ENCODE measurements at places on chromosomes 6 and 20.
A peak's percentile ranks its signal among the peaks of the same experiment; 100 is the strongest.

- no peak for DNase-seq
Observed at GRCh38 chr20:11516448-11516847, 401.2 kb upstream of the BTBD3 start.

DNA sequence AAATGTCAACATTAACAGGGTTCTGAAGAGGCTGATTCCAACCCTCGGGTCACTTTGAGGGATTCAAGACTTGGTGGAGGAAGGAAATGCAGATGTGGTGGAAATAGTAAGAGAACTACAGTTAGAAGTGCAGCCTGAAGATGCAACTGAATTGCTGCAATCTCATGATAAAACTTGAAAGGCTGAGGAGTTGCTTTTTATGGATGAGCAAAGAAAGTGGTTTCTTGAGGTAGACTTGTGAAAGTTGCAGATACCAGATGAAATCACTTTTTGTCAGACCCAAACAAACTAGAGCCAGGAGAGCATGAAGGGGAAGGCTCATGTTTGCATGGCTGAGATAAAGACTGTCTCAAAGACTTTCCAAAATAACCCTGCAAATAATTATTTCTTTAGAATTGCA is 16.2 kb downstream of the ANKRD6 start:
- no peak for DNase-seq

DNA sequence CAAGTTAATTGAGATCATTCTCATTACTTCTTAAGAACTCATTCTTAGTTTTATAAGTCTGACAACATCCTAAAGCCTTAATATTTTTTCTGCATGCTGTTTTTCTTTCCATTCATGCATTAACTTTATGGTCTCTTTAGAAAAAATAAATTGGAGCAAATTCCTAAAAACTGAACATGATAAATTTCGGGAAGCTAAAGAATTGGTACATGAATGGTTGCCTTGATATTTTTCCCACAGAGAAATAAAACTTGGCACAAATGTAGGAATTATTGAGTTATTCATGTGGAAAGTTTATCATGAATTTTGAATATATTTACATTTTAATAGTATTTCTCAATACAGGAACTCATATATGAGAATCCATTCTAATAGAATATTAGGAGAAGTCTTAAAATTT is 115.9 kb downstream of the BMP5 start:
- no peak for DNase-seq

DNA sequence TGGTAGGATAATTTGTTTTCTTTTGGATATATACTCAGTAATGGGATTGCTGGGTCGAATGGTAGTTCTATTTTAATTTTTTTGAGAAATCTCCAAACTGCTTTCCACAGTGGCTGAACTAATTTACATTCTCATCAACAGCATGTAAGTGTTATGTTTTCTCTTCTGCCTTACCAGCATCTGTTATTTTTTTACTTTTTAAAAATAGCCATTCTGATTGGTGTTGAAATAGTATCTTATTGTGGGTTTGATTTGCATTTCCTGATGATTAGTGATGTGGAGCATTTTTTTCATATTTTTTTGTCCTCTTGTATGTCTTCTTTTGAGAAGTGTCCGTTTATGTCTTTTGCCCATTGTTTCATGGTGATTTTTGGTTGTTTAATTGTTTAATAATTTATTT is 11.9 kb downstream of the HINT3 start:
- no peak for DNase-seq

GRCh38 chr6:106959985-106960384 is 14.5 kb downstream of the CD24 start:
- DNase-seq, result no peak

GRCh38 chr6:11804135-11804534 is 25.5 kb upstream of the ADTRP start:
- DNase-seq, result peak; percentile 25

- DNase-seq, result no peak
Observed at GRCh38 chr20:18404172-18404571, 62.7 kb downstream of the DZANK1 start.

GRCh38 chr6:40906759-40907158 is 132.3 kb downstream of the UNC5CL start:
- DNase-seq, result no peak

GRCh38 chr6:5514353-5514752 is 253.0 kb downstream of the FARS2 start:
- no peak for DNase-seq

- DNase-seq, result peak; percentile 8
Observed at GRCh38 chr6:84583784-84584183, 180.6 kb downstream of the TBX18 start.

DNA sequence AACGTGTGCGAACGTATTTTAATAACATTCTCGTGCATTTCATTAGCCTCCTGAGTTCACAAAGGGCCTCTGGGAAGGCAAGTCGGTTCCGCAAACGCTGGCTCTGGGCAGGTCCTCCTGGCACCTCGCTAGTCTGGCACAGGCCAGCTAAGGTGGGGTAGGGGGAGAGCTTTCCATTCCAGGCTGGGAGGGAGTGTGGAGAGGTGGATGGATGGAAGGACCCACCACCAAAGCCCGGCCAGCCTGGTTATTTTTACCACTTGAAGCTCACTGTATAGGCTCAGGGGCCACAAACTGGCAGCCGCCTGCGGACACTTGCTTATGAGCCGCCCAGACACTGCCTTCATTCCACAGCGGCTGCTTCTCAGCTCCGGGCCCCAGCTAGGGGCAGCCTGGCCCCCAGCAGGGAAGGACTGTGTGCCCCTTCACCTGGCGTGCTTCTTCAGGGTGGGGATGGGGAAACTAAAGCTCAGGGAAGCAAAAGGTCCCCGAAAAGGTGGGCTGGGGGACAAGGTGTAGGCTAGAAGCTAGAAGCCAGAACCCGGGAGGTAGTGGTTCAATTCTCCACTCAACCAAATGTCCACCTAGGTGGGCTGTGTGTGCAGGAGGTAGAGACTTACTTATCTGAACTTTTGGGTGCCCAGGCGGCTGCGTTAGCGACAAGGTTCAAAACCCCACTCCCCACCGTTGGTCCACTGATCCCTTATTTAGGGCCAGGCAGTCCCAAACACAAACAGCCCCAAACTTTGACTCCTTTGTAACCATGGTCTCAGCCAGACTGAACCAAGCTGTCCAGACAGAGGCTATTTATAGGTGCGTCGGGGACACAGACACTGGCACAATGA is 1.7 kb downstream of the PMEPA1 start:
- DNase-seq, result peak; percentile 24

GRCh38 chr6:49514571-49515484 is 15.1 kb downstream of the GLYATL3 start:
- DNase-seq, result no peak

- DNase-seq, result no peak
Observed at GRCh38 chr6:14058029-14058695, 59.4 kb upstream of the CD83 start.

DNA sequence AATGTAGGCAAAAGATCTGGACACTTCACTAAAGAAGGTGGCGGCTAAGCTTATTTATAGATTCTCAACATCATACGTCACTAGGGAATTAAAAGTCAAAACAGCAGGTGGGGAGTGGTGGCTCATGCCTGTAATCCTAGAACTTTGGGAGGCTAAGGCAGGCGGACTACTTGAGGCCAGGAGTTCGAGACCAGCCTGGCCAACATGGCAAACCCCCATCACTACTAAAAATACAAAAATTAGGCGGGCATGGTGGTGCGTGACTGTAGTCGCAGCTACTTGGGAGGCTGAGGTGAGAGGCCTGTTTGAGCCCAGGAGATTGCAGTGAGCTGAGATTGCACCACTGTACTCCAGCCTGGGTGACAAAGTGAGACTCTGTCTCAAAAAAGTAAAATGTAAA is 74.6 kb downstream of the GPX5 start:
- no peak for DNase-seq

DNA sequence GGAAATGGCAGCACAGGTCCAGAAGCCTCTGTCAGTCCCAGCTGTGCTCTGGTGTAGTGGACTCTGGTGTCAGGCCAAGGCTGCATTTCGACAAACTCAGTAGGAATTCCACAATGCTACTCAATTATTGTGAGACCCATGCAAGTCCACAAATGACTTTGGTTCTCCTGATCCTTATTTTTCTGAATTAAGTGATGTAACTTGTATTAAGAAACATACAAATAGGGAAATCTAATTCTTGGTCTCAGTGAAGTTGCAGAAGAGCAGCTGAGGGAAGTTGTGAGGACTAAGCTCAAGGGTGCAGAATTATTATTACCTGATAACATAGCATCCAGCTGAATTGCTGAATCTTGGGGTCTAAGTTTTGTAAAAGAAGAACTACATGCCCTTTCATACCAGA is 116.8 kb downstream of the MAFB start:
- DNase-seq, result no peak

GRCh38 chr6:46290421-46291274 is 119.9 kb upstream of the ENPP5 start:
- no peak for DNase-seq

Measured in cardiac muscle cell (in vitro differentiated cells and primary cell).